ENCODE measurements at places on chromosomes 6 and 20.

DNA sequence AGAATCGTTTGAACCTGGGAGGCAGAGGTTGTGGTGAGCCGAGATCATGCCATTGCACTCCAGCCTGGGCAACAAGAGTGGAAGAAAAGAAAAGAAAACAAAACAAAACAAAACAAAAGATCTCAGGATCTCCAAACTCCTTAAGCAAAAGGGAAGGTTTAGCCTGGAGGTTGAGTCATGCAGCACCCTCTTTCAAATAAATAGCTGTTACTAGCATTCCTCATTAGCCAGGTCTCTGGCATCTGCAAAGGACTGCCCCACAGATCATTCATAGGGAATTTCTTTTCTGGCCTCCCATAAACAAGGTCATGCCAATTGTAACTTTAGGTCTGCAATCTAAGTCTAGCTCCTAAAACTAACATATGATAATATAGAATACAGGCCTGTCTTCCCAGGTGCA, 37.2 kb downstream of the EDN1 start:
- no peak for DNase-seq

- no peak for DNase-seq
Observed at GRCh38 chr6:13854716-13855250, 40.4 kb upstream of the MCUR1 start.

DNA sequence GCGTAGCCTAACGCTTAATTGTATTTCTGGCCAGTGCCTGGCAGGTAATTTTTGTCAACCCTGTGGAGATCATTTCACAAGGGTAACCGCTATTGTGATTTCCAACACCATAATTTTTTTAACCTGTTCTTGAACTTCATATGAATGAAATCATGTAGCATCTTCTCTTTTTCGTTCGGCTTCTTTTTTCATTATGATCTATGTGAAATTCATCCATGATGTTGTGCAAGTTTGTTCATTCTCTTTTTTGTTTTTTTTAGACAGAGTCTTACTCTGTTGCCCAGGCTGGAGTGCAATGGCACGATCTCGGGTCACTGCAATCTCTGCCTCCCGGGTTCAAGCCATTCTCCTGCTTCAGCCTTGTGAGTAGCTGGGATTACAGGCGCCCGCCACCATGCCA, 42.5 kb upstream of the TGM3 start:
- DNase-seq: no peak

DNA sequence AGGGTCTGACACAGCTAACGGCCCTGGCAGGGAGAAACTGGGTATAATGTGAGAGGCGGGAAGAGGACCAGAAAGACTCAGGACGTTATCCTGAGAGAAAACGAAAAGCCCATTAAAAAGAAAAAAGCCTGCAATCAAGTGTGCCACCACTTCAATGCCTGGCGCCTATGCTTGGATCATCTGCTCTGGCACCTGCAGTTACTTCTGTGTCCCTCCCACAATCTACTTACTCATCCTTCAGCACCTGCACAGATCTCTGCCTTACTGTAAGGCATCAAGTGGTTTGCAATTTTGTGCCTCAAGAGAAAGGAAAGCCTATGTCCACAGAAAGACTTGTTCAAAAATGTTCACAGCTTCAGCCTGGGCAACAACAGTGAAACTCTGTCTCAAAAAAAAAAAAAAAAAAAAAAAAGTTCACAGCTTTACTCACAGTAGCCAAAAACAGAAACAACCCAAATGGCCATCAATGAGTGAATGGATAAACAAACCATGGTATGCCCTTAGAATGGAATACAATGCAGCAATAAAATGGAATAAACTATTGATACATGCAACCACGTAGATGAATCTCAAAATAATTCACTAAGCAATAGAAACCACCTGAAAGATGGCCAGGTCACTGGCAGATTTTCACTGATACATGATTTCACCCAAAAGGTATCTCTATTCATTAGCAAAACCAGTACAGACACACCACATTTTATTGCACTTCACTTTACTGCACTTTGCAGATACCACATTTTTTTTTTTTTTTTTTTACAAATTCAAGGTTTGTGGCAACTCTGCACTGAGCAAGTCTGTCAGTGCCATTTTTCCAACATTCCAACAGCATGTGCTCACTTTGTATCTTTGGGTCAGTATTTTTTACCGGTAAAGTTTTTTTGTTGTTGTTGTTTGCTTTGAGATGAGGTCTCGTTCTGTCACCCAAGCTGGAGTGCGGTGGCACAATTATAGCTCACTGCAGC, 48.6 kb downstream of the ABHD12 start:
- DNase-seq: no peak

DNA sequence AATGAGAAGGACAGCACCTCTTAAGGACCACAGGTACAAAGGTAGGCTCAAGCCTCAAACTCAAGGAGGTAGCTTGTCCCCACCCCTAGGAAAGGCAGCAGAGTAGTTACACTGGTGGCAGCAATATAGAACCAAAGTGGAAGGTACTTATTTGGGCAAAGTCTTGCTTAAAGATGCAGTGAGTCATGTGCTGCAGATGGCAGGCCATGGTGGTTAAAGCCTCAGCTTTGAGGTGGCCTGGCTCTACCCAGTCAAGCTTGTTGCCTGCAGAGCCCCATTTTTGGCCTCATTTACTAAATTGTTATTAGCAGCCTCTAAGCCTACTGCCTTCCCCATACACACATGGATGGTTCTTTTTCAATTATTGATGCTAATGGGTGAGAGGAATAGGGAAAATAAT, 146.0 kb downstream of the ELOVL4 start:
- DNase-seq: no peak

DNA sequence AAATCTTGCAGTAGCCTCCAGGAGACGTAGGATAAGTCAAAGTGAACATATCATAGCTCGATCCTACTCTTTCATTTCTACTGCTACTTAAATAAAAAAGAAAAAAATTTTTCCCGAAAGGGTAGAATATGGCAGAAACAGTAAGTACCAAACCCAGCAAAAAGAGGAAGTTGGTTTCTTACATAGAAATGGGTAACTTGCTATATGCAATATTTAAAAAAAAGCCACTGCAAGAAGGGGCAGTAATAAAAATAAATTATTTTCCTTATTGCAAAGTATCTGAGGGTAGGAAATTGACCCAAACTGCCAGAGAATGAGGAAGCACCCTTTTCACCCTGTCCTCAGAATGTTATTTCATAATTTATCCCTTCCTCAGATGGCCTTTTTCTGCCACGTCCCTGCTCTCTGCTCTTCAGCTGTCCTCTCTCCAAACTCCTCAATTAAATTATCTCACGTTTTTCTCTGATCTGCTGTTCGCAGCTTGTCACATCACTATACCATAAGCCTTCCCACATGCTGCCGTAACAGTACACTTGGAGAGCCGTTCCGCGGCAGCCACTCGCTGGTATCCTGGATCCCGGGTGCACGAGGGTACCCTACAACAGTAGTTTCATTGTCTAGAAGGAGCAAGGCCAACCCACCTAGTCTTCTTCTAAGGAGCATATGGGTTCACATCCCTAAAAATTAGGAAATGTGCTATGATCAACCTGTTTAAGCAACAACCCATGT, 149.6 kb downstream of the BACH2 start:
- DNase-seq: no peak

GRCh38 chr6:87029711-87030314, 65.1 kb downstream of the CGA start:
- no peak for DNase-seq

GRCh38 chr6:3229566-3230178, 2.2 kb upstream of the TUBB2B start:
- DNase-seq: no peak

DNA sequence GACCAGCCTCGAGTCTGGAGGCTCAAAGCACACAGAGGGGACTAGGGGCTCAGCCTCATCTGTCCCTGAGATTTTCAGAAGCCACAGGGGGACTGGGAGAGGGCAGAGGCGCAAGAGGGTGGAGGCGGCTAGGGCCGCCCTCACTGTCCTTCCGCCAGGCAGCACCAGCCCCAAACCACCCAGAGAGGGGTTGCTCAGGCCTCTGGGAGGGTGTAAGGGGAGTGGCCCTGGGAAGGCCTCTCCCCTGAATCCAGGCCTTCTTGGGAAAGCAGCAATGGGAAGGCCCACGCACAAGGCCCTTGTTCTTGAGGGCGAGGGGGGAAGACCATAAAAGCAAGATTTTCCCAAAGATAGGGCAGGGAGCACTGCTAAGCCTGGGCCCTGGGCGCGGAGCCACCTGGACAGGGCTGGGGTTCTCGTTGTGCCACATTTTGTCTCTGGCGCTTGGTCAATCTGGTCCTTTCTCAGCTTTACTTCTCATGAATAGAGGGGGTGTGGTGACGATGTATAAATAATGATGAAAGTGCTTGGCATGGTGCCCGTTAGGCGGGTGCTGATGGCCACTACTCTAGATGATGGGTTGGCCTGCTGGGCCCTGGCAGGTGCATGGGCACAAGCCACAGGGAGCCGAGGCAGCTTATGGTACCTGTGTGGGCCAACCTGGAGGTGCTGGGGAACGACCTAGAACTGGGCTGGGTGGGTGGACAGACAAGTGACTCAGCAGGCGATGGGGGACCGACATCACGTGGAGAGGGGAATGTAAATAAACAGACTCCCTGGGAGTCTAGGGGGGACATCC, 4.8 kb downstream of the SAMD10 start:
- DNase-seq: no peak

GRCh38 chr6:12557765-12558164, 158.8 kb upstream of the PHACTR1 start:
- DNase-seq: no peak

DNA sequence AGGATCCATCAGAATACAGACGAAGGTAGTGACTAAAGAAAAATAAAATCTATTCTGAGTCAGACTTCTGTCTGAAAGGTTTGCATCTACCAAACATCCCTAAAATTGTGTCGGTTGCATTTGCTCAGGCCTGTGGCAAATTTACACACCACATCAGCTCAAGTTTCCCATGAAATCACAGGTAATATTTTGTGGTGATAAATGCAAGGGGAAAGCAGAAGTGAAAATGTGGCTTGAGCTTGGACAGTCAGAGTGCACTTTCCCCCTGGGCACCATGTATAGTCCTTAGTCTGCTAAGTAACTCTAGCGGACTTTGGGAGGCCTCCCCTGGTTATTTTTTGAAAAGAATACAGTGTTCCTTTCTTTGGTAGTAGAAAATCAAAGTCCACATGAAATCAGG, 159.1 kb downstream of the PKHD1 start:
- no peak for DNase-seq

GRCh38 chr20:5316188-5317158, at the start of gene PROKR2:
PROKR2 (minus strand) TSS chr20:5316954; CDS start chr20:5314369, 2,585 bp downstream.
- no peak for DNase-seq

DNA sequence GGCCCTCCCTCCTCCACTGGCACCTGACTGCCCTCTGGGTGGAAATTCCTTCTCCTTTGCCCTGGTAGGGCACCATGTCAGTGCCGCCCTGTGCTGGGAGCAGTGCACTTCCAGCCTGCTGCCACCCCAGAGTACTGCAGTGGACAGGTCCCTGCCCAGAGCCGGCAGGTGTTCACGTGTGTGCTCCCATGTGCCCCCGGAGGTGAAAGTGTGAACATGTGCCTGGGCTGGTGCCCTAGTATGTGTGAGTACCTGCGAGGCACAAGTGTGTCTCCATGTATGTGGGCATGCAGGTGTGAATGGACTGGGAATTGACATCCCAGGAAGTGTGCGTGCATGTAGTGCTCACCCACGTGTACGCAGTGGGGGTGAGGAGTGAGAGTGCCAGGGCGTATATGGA, 29.4 kb downstream of the SDCBP2 start:
- DNase-seq: no peak

- DNase-seq: no peak
Observed at GRCh38 chr6:84588697-84589080, 175.7 kb downstream of the TBX18 start.

DNA sequence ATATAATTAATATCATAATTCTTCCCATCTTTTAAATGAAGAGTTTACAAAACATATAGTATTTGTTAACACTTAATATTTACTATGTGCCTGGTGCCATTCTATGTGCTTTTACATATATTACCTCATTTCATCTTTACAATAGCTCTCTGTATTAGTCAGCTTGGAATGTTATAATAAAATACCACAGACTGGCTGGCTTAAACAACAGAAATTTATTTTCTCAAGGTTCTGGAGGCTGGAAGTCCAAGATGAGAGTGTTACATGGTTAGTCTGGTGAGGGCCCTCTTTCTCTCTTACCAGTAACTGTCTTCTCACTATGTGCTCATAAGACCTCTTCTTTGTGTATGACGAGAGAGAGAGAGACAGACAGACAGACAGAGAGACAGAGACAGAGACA, 110.2 kb downstream of the NKAIN2 start:
- DNase-seq: no peak

DNA sequence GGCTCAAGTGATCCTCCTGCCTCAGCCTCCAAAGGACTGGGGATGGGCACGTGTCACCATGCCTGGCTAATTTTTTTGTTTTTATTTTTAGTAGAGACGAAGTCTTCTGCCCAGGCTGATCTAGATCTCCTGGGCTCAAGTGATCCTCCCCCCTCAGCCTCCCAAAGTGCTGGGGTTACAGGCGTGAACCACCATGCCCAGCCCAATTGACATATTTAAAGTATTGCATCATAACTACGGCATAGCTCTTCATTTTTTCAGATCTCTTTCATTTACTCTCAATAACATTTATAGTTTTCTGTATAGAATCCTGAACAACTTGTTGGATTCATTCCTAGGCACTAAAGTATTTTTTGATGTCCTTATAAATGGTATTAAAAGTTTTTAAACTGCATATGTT, 13.0 kb downstream of the SERPINB1 start:
- no peak for DNase-seq

DNA sequence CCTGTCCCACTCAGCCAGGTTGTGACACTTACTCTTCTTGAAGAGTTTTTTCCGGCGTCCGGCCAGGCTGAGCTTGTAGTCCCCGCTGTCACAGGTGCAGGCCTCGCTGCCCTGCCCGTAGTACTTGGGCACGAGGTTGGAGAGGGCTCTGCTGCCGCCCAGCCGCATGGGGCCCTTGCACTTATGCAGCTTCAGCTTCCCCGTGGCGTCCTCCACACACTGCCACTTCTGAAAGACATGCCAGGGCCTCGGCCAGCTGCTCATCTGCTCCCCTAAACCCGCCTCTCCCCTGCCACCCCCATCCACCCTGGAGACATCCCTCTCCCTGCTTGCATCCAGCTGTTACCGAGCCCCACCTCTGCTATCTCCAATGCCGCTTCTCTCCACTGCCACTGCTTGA, 113.1 kb downstream of the SULF2 start:
- DNase-seq: no peak

- DNase-seq: no peak
Observed at GRCh38 chr6:878179-878578, 185.2 kb upstream of the EXOC2 start.

DNA sequence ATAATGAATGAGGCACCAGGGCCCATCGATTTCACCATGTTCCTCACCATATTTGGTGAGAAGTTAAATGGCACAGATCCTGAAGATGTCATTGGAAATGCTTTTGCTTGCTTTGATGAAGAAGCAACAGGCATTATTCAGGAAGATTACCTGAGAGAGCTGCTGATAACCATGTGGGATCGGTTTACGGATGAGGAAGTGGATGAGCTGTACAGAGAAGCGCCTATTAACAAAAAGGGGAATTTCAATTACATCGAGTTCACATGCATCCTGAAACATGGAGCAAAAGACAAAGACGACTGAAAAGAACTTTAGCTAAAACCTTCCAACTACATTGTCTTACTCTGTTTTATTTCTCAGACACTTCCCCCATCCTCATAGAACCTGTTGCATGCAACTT, 21.6 kb upstream of the ZBTB22 start:
- no peak for DNase-seq

Data from esophagus squamous epithelium (tissue), 5 donors.